ENCODE measurements at places on chromosomes 11 and 22.
A peak's percentile ranks its signal among the peaks of the same experiment; 100 is the strongest.

DNA sequence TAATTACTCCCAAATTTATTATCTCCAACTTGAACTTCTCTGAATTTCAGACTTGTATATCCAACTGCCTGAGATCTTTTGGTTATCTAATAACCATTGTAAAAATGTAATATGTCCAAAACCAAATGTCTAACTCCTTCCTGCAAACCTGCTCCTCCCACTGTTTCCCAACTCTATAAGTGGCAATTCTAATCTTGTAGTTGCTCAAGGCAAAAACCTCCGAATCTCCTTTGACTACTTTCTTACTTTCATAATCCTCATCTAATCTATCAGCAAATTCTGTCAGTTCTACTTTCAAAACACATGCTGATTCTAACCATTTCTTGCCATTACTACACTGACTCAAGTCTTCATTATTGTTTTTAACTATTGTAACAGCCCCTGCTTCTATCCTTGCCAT lies 55.7 kb downstream of the FAM168A start:
- DNase-seq, result no peak

DNA sequence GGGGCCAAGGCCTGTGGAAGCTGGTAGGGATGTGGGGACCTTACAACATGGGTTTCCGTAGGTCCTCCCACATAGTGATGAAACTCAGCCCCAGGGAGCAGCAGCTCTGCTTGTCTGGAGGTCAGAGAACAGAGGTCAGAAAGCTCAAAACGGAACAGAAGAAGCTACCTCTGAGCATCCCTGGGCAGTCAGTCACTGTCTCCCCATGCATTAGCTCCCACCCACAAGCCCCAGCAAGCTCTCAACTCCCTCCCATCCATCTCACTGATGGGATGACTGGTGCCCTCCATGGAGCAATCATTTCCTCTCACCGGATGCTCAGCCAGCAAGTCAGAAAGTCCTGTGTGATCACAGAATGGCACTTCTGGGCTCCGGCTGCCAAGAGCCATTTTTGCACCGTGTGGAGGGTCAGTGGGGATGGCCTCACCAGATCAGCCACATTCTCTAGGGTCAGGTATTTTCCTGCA lies 1.9 kb downstream of the TPP1 start:
- no peak for DNase-seq

- no peak for DNase-seq
Observed at GRCh38 chr11:123298488-123299447, 103.7 kb upstream of the CLMP start.

DNA sequence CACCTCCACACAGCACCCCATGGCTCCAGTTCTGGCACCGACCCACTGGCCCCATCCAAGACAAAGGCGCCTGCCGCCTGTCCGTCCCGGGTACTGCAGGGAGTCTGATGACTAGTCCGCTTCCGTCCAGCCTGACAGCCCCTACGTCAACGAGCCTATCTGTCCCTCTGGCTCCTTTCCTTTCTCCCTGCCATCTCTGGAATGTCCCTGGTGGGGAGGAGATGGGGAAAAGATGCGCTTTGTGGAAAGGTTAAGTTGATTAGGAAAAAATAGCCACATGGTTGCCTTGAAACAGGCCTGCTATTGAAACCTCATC lies 10.4 kb downstream of the PDGFB start:
- no peak for DNase-seq

- peak; percentile 33 for DNase-seq
Observed at GRCh38 chr22:43750751-43751150, 61.4 kb downstream of the EFCAB6 start.

GRCh38 chr22:41132550-41132949 lies 40.2 kb downstream of the EP300 start:
- no peak for DNase-seq

DNA sequence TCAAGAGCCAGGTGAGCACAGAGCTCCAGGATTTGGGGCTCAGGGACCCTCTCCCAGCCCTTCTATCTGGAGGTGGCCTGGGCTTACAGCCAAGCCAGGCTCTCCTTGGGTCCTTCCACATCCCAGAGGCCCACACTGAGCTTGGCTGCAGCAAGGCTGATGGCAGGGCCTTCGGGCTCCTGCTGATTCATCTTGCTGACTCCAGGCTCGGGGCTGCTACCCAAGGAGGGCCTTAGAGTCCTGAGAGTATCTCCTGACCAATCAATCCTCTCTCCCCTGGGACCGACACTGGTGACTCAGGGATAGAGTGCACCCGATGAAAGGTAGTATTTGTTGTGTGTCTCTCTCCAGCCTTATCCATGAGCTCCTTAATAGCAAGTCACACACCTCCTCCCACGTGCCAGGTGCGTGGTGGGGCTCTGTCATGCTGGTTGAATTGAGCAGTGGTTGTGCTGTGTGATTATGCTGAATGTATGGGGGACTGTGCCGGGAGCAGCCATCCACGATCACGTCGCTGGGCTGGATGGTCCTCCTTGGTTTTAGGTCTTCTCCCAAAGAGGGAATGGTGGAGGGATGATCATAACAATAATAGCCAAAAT lies 62.3 kb downstream of the GRIK4 start:
- no peak for DNase-seq

DNA sequence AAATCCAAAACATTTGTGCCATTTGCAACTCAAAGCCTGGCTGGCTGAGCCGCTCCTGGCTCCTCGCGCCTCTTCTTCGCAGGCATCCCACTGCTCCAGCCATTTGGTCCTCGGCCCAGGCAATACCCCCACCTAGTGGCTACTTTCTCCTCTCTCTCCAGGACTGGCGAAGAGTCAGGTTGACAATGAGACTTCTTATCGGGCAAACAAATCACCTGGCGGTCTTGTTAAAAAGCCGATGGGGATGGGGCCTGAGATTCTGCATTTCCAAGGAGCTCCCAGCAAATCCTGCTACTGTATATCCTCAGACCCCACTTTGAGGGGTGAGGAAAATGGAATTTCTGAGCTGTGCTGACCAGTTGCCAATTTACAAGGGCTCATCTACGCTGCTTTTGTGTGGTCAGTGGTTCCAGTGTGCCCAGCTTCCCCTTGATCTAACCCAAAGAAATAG lies 89.0 kb downstream of the ISX start:
- peak; percentile 42 for DNase-seq

DNA sequence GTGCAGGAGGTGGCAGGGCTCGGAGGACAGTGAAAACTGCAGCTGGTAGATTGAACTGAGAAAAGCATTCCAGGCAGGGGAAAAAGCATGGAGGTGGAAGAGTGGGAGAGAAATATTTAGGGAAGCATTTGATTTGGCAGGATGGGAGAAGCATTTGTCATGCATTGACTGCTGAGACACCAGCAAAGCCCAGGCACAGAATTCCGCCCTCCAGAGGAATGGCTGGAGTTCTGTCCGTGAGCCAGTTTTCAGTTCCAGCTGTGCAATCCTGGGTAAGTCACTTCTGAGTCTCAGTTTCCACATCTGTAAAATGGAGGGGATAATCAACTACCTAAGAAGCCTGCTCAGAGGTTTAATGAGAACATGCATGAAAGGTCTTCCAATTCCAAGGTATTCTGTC lies 4.3 kb upstream of the TSKU start:
- no peak for DNase-seq

GRCh38 chr11:43819926-43820325 lies 60.7 kb upstream of the ALKBH3 start:
- no peak for DNase-seq

DNA sequence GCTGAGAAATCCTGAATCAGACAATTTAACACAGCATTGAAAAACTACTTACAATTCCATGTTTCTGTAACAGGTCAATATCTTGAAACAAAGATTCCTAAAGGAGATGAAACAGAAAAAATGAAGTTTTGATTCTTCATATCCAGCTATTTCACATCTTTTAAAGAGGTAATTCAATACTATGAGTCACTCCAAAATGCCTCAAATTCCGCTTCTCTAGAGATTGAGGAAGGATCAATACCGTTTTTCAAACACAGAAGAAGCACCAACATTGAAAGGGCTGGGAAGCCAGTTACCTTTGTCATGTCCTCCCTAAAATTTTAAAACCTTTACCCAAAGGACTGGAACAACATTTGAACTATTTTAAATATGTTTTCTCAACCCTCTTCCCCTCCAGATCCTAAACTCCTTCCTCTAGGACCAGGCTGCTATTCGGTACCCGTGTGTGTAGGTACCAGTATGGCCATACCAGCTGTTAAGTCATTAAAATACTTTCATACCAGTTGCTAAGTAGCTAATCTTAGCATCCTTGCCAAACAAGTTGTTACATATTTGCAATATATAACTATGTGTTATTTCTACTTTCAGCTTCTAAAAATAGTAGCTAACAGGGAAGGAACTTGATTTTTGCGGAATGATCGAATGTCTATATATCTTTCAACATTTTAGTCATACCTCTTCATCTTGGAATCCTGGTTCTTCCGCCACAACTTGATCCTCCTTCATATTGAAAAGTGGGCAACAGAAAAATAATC lies 2.3 kb downstream of the DMC1 start:
- DNase-seq, result no peak

GRCh38 chr11:2193099-2193887 lies 21.7 kb upstream of the TH start:
- no peak for DNase-seq

DNA sequence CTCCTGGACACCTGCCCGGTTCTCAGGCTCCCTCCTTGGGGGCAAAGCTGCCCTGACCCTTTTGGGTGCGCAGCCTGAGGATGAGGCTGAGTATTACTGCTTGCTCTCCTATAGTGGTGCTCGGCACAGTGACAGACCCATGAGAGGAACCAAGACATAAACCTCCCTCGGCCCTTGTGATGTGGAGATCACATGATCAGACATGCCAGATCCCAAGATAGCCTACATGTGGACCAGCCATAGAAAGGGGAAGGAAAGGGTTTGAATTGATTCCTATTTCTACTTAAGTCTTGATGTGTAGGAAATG lies 125.3 kb downstream of the VPREB1 start:
- no peak for DNase-seq

GRCh38 chr11:112637076-112637475 lies 324.1 kb upstream of the NCAM1 start:
- DNase-seq, result no peak

- no peak for DNase-seq
Observed at GRCh38 chr22:19766511-19767426, 6.2 kb downstream of the TBX1 start.

DNA sequence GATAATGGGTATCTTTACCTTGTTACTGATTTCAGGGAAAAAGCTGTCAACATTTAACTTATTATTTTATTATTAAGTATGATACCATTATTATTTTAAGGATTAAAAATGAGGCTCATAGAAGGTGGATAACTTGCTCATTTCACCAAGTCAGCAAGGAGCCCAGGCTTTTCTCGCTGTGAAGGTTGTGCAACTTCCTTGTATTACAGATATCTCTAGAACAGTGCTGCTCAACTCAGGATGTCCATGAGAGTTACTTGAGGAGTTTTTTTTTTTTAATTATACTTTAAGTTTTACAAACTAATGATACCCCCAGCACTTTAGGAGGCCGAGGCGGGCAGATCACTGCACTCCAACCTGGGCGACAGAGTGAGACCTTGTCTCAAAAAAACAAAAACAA lies 98.2 kb downstream of the INSC start:
- DNase-seq, result no peak

- no peak for DNase-seq
Observed at GRCh38 chr11:95968585-95968984, 44.7 kb upstream of the MTMR2 start.

- DNase-seq, result no peak
Observed at GRCh38 chr22:41830174-41830573, 2.7 kb upstream of the SREBF2 start.

DNA sequence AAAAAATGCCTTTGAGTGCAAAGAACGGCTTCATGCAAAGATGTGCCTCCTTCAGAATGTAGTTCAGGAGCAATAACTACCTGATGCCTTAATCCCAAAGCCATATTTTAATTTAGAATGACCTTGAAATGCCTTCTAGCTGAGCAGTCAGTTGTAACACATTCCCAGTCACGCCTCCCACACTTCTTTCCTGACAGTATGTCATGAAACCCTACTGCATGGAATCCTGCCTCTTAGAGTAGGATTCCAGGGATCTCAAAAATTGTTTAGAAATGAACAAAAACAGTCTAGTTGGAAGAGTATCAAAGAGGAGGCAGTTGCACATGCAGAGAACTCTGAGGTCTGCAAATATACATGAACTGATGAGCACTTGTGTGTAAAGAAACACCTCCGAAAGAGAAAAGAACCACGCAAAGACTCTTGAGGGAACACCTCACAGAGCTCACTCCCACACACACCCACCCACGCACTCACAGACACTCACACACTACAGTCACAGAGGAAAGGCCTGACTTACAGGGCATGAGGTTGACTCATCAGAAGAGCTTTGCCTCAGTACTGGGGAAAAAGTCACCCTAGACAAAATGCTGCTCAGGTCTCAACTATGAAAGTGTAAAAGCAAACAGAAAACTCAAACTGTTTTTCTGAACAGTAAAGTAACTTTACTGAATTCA lies 77.4 kb downstream of the GGTLC2 start:
- DNase-seq, result no peak

GRCh38 chr11:84882056-84882455 lies 745.1 kb downstream of the DLG2 start:
- DNase-seq, result no peak

GRCh38 chr11:6794639-6795038 lies 4.8 kb downstream of the OR6A2 start:
- no peak for DNase-seq

DNA sequence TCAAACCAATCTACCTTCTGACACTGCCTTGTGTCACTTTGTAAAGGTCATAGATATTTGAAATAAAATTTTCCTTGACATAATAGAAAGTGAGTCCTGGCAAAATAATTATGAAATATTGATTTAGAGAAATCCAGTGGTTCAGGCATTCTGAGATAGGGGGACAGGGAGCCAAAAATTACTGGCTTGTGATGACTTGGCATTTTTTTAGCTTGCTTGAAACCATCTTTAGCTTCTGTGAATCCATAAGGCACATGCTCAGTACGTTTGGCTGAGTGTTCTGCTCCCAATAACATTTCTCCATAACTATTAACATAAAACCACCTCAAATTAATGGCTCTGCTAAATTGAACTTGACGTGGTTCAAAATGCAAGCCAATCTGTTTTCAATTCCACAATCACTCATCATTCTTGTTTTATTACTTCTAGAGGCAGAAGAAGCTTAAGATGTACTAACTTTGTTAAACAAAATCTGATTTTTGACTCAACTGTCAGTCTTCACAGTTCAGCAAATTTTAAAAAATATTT lies 209.0 kb downstream of the LRRC4C start:
- no peak for DNase-seq

GRCh38 chr22:44855855-44856254 lies 103.5 kb downstream of the ARHGAP8 start:
- DNase-seq, result no peak

Data from NCI-H2171 (cell line).